HS-27A (cell line): ENCODE measurements at places on chromosomes 3 and 15.

- no peak for DNase-seq
Observed at GRCh38 chr3:2535206-2535605, 436.5 kb downstream of the CNTN4 start.

DNA sequence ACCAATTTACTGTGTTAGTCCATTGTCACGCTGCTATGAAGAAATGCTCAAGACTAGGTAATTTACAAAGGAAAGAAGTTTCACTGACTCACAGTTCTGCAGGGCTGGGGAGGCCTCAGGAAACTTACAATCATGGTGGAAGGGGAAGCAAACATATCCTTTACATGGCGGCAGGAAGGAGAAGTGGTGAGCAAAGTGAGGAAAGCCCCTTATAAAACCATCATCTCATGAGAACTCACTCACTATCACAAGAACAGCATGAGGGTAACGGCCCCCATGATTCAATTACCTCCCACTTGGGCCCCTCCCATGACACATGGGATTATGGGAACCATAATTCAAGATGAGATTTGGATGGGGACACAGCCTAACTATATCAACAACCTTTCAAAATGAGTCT, 20.2 kb downstream of the USF3 start:
- DNase-seq = no peak

DNA sequence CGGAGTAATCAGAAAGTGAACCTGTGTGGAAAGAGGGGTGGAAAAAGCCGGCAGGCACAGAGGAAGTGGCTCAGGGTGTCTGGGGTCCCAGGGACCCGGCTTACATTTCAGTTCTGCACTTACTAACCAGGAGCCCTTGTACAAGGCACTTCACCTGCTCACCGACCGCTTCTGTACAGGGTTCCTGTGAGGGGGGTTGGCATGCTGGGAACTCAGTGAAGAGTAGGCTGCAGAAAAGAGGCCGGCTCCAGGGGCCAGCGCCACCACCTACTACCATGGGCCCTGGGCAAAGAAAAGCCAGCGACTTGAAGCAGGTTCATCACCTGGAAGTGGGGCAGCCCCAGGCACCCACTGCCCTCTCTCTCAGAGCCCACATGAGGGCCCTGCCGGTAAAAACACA, 6.2 kb downstream of the STIMATE start:
- DNase-seq = no peak

DNA sequence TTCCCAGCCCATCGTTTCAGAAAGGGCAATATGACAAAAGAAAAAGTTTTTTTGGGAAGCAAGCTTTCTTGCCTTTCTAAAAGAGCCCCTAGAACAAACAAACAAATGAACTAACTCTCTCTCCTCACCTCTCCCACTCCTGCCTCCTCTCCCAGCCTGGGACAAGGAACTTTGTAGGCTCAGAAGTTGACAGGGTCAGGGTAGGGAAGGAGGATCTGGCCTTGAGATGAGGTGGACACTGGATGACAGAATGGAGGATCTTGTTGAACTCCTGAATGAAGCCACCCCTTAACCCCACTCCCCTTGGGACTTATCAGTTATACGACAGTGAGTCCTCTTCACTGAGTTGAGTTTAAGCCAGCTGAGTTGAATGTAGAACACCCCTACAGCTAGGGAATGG, 1.6 kb upstream of the ITGA11 start:
- no peak for DNase-seq
